ENCODE measurements at places on chromosomes 7 and 10.

DNA sequence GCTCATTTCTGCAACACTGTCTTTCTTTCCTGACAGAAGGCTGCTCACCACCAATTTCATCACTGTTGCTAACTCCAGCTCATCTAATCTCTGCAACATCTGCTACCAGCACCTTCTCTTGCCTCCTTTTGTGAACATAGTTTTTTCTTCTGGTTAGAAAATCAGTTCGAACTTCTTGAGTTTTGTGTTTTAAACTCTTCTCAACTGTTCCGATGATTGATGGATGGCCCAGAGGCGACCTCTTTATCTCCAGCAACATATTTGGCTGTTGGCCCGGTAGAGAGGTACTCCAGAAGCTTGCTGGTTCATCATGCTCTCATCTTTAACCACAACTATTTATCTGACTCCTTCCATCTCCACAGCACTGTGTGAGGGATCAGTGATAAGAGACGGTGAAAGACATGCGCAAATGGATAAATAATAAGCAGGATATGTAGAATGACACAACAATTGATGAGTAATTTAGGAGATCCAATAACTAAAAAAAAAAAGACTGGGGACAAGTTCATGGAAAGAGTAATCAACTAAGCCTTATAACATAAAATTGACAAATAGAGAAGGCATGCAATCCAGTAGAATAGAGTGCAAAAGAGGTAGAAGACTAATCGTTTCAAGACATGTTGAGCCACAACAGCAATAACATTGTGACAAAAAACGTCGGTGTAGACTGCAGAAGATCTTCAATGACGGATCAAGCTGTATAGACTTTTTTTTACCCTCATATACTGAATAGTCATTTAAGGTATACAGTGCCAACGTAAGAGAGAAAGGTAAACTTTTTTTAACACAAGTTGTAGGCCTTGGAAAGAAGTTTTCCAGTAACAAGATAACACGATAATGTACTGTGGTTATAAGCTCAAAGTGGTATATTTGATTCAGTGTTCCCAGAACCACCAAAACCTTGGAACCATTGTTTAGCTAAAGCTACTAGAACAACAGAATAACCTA lies 152.2 kb downstream of the CRPPA start:
- DNase-seq, result no peak

DNA sequence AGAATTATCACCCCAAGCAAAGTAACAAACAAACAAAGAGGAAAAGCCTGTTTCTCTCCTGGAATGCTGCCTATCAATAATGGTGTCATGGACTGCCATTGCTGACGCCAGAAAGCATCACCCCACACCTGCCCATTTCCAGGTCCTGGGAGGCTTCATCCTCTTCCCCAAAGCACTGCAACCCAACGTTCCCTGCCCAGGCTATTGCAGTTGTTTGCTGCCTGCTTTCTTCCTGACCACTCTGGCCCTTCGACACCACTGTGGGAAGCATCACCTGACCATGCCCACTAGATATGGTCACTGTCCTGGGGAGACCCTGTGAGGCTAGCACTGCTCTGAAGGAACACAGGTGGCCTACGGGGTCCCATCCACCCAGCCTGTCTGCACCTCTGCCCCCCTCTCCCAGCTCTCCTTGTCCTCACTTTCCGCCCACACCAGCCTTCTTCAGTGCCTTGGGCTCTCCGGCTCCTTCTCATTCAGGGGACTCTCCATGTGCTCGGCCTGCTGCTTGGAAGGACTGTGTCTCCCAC lies 439.6 kb downstream of the GLRX3 start:
- DNase-seq, result no peak

GRCh38 chr7:21149809-21150208 lies 278.1 kb upstream of the SP4 start:
- no peak for DNase-seq

DNA sequence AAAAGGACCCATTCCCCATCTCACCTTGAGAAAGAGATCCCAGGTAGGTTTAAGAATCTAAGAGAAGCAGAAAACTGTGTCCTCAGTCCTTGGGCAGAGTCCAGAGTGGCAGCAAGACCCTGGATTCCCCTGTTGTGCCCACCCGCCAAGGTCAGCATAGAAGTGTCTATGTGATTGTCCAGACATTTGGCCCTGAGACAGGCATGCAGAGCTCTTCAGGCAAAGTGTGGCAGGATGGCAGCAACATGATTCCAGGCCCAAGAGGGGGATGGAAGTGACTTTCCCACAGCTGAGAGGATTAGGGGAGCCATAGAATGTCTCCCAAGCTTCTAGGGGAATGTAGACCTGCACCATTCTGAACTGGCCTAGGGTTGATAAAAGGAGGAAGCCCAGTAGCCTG lies 39.1 kb upstream of the OPALIN start:
- DNase-seq, result no peak

GRCh38 chr7:20797462-20798080 lies 10.9 kb upstream of the SP8 start:
- DNase-seq, result no peak

DNA sequence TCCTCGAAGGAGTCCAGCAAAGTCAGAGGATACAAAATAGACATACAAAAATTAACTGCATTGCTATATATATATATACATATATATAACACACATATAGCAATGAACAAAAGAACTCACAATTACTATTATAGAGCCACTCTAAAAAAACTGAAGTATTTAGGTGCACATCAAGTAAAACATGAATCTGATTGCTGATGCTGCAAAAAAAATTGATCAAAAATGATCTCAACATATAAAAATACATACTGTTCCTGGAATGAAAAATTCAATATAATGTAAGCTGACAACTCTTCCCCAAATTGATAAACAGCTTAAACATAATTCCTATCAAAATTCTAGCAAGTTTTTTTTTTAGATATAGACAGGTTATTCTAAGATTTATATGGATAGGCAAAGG lies 126.8 kb downstream of the ALOX5 start:
- DNase-seq, result no peak

DNA sequence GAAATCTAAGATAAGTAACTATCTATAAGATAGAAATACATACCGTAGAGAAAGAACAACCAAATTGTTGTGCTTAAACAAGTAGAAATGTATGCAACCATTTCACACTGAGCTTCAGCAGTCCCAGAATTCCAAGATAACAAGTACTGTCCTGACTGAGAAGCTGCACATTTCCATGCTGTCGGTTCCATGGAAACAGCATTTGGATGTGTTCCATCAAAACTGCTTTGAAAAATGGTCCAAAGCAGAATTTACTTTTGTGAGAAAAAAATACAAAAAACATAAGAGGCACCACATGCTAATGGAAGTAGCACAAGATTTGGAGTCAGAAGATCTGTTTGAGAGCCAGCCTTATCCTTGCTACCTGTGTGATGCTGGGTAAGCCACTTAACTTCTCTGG lies 92.6 kb downstream of the MTERF1 start:
- DNase-seq, result no peak

DNA sequence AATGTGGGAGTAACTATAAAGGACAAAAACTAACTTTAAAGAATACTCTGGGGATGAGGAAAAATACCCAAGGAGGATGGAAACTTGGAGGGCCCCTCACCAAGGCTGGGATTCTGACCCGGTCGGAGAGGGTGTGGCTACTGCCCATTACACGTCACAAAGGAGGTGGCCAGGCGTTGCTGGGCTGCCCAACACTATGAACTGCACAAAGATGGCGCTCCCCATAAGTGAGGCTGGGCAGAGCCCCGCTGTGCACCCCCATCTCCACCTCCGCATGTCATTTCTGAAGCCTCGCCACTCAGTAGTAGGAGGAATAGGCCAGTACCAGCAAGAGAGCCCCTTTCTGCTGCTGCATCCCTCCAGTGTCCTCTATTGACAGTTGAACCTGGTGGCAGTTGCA lies 290.1 kb upstream of the ZNF32 start:
- DNase-seq, result no peak

DNA sequence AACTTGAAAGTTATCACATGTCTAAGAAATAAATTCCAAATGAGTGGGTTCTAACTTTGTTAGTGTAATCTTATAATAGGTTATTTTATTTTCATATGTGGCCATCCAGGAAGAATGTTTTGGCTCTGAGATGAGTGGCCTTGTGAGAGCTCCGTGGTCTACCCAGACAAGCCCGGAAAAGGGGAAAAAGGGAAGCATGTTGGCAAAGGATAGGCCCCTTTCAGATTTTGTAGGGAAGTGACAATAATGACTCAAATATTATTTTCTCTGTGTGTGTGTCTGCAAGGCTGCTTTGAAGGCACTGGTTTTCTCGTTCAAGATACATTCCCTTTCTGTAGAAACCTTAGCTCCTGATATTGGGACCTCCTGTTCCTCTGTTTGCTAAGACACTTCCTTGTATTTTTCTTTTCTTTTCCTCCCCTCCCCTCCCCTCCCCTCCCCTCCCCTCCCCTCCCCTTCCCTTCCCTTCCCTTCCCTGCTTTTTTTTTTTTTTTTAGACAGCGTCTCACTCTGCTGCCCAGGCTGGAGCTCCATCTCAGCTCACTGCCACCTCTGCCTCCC lies 240.8 kb downstream of the LRMDA start:
- DNase-seq, result no peak

All from AG09319 (cell line).